AML-193 (cell line): ENCODE measurements at places on chromosomes 2 and 18.

DNA sequence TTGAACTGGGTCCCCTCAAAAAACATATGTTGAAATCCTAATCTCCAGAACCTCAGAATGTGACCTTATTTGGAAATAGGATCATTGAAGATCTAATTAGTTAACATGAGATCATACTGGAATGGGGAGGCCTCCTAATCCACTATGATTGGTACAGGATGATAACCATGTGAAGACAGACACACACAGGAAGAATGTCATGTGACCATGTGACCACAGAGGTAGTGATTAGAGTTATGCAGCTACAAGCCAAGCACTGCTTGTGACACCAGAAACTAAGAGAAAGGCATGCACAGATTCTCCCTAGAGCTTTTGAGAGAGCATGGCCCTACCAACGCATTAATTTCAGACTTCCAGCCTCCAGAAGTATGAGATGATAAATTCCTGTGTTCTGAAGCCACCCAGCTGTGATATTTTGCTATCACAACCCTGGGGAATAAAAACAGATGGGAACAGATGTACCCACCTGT is 47.0 kb upstream of the TGIF1 start:
- no peak for DNase-seq

DNA sequence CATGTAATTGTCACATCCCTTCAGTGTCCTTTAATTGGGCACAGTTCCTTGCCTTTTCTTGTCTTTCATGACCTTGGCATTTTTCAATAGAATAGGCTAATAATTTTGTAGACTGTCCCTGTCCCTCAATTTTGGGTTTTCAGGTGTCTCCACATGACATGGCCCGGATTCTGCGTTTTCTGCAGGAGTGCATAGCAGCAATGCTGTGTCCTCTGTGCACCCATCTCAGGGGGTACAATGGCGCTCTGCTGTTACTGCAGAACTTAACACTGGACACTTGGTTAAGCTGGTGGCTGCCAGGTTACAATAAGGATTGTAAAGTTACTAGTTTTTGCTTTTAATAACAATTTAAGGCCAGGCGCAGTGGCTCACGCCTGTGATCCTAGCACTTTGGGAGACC is 51.3 kb downstream of the INPP5D start:
- DNase-seq, result no peak

- no peak for DNase-seq
Measured at GRCh38 chr18:2325308-2325849, 245.9 kb downstream of the METTL4 start.

DNA sequence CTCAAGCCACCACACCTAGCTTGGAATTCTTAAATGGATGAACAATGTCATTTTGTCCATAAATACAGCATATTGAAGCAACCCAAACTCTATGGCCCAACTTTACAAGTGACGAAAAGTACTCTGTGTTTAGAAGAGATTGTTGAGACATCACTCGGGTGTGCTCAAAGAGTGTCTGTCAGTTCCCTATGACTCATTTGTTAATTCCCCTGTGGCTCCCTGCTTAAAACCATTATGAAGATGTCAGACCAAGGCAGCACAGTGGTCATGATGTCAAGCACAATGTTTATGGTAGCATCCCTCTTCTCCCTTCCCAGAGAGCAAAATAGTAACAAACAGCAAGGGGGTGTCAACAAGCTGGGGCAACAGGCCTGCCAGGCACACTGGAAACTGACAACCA is 3.0 kb downstream of the LYG1 start:
- DNase-seq, result no peak

DNA sequence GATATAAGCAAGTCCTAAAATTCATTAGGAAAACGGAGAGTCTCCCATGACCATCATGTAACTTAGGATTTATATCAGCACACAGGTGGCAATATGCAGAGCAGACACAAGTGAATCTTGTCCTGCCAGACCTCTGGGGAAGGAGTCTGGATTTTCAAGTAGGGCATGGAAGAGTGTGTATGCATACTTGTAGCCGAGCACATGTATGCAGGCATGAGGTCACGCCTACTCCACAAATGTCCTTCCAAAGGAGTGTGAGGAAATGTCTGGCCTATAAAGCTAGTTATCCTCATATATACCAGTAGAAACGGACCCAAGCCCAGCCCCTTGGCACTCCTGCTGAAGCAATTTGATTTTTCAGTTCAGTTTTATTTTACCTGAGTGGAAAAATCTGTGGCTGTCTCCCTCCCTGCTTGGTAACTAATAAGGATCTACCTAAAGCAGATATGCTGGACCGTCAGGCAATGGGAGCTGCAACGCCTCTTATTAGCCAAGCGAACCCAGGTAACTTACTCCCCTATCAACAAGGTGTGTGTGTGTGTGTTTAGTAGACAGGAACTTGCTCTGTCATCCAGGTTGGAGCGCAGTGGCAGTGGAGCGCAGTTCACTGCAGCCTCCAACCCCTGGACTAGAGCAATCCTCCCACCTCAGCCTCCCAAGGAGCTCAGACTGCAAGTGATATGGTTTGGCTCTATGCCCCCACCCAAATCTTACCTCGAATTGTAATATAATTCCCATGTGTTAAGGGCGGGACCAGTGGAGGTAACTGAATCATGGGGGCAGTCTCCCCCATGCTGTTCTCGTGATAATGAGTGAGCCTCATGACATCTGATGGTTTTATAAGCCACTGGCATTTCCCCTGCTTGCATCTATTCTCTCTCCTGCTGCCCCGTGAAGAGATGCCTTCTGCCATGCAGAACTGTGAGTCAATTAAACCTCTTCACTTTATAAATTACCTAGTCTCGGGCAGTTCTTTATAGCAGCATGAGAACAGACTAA is 2.8 kb downstream of the STAT1 start:
- no peak for DNase-seq

GRCh38 chr18:25561918-25562317 is 210.0 kb upstream of the ZNF521 start:
- peak; percentile 16 for DNase-seq

DNA sequence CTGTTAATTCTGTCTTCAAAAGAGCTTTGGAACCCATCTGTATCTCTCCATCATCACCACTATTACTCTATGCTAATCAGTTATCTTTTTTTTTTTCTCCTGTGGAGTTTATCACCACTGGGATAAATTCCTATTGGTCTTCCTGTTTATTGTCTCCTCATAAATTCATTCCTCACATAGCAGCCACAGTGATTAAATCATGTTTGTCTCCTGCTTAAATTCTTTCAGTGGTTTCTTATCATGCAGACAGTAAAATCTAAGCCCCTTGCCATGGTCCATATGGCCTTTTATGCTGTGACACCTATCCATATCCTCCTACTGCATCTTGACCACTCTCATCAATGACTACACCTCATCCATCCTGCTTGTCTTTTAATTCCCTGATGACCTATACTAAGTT is 239.8 kb upstream of the ZEB2 start:
- DNase-seq, result no peak

- DNase-seq, result no peak
Measured at GRCh38 chr18:45891806-45892205, 66.3 kb downstream of the SIGLEC15 start.

DNA sequence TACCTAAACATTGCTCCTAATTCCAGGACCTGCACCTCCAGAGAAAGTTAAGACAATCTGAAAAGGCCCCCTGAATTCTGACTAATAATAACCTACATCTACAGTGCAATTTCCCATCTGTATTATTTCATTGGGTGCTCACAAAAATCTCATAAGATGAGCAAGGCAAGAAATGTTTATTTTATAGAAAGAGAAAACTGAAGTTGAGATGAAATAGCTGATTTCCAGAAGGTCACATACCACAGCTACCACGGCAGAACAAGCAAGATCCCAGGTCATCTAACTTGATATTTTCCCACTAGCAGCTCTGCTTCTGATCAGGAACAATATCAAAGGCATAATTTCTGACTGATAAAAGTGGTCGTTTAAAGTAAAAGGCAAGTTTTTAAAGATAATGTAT is 105.8 kb upstream of the COL5A2 start:
- no peak for DNase-seq

DNA sequence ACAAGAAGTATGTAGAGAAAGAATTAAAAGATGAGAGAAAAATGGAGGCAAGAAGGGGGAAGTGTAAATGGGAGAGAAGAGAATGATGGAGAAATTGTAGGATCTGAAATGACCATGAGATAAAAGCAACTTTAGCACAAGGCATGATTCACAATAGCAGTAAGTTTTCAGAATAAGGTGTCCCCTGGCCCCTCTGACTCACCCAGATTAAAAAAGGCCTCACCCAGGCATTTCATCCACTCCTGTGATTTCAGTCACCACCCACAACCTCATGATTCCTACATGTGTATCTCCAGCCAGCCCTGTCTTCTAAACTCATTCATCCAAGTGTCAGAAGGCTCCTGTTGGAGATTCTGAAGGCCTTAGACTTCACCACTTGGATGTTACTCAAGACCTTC is 56.6 kb downstream of the SP100 start:
- peak; percentile 17 for DNase-seq

- peak; percentile 93 for DNase-seq
Measured at GRCh38 chr2:157468931-157469708, 25.2 kb upstream of the CYTIP start.

- DNase-seq, result no peak
Measured at GRCh38 chr18:72704202-72704601, 160.1 kb upstream of the CBLN2 start.

DNA sequence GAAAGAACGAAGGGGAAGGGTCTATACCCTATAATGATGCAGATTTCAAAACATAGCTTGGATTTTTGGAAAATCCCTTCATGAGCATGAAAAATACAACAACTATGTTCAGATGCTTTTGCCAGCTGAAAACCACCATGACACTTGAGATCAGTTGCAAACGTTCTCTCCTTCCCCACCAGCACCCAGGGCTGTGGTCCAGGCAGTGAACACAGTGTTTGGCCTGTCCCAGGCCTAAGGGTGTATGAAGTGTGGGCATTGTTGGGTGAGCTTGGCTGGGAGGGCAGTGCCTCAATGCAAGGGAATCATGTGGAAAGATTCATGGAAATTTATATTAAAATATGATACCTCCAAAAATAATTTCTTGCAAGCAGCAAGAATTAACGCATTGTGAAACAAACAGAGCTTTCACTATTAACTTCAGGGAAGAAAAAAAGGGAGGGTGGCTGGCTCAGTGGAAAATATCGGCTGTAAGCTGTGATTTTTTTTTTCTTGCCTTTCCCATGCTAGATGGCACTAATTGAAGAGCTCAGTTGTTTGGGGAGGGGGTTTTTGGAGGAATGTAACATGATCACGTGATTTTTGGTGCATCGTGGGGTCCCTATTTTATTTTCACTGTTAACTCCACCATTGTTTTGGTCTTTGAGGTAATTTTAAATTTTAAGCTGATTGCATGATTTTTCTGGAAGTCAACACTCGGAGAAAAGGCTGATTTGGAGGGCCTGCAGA is 52.0 kb downstream of the CDC42EP3 start:
- DNase-seq, result no peak
